Right ventricle myocardium superior (tissue), 1 donor: ENCODE measurements at places on chromosomes 6 and 20. TPM values are rescaled to one million over a fixed set of nuclear protein-coding genes. Genes with fewer than 3 reads are reported as not detected.

HLA-DQA1 gene
- total RNA-seq: 5.5 TPM

RNF39 gene
- total RNA-seq: not detected

SUMO4 gene
- total RNA-seq: 0.22 TPM

GRCh38 chr20:52601295-52601971 lies 370.7 kb upstream of the TSHZ2 start:
- DNase-seq: no peak

DNA sequence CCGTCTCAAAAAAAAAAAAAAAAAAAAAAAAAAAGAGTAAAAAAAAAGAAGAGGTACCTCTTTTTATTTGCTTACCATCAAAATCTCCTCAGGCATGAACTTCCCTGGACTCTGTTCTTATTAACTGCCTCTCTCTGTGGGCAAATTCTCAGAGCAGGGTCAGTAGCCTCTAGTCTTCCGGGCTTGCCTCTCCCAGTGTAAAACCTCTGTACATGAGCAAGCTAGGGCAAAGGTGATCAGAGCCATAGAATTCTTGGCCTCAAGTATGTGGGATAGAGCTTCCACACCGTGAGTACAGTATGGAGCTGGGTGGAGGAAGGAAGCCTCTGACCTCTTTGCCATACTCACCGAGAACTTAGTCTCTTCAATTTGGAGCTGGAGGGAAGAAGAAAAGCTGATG lies 58.5 kb downstream of the TRPC4AP start:
- DNase-seq: no peak

DNA sequence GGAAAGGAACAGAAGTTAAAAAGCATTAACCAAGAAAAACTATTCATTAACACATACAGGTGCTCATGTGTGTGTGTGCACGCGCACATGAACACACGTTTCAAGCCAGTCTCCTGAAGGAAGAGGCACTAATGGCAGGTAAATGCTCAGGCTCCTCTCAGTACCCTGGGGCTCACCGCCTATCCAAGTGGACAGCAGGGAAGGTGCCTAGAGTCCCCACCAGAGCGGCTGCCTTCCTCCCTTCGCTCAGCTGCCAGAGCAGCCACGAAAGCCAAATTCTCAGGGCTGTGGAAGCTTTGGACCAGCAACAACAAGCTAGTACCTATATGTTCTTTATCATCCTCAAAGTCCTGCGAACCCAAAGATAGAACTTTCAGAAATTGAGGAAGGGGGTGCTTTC lies 42.6 kb downstream of the PLCG1 start:
- peak; percentile 18 for DNase-seq
